Endodermal cell (in vitro differentiated cells): ENCODE measurements at places on chromosomes 6 and 20. TPM values are rescaled to one million over a fixed set of nuclear protein-coding genes. Genes with fewer than 3 reads are reported as not detected.

CLDN20 gene
- total RNA-seq, result not detected in 3 replicates

MAN1A1 gene
- 29.3 to 43.4 TPM (median 41.7 TPM) in 3 replicates for total RNA-seq

GPSM3 gene
- 12.9 TPM in 2 replicates for total RNA-seq

SRXN1 gene
- 4.5 to 19.3 TPM (median 18.7 TPM) in 3 replicates for total RNA-seq

HFE gene
- 1.7 to 2.7 TPM (median 2.1 TPM) in 3 replicates for total RNA-seq

REM1 gene
- total RNA-seq, result not detected in 2 replicates

CCN5 gene
- total RNA-seq, result not detected in 2 replicates

ARMC2 gene
- 6.4 to 9.0 TPM (median 8.3 TPM) in 3 replicates for total RNA-seq

RSPH9 gene
- total RNA-seq, result 0.38 to 1.5 TPM (median 0.64 TPM) in 3 replicates

LINC00237 gene
- total RNA-seq, result not detected in 3 replicates

ELOVL2 gene
- 14.1 and 16.3 TPM in 2 replicates for total RNA-seq

TP53TG5 gene
- total RNA-seq, result 1.1 and 2.4 TPM in 2 replicates

- H3K36me3 ChIP-seq, result no peaks in the 10 kb centered on the region
- no peaks in the 10 kb centered on the region for H3K4me1 ChIP-seq
- H3K27ac ChIP-seq, result no peak overlapping the region
- peaks cover 27% of the 10 kb centered on the region for H3K27me3 ChIP-seq
Measured at GRCh38 chr20:998231-998830, 3.8 kb downstream of the RSPO4 start.

- no peaks in the 10 kb centered on the region for H3K27me3 ChIP-seq
- H3K27ac ChIP-seq, result no peak overlapping the region
- H3K36me3 ChIP-seq, result peaks cover 13% of the 10 kb centered on the region
- H3K4me1 ChIP-seq, result no peaks in the 10 kb centered on the region
Measured at GRCh38 chr20:62876902-62877816, 15.5 kb upstream of the TCFL5 start.

GRCh38 chr20:16580147-16580546 lies 6.9 kb upstream of the KIF16B start:
- peaks cover 5% of the 10 kb centered on the region for H3K4me1 ChIP-seq
- H3K27ac ChIP-seq, result no peak overlapping the region
- no peaks in the 10 kb centered on the region for H3K36me3 ChIP-seq
- no peak for DNase-seq
- H3K4me3 ChIP-seq, result no peak overlapping the region
- no peaks in the 10 kb centered on the region for H3K27me3 ChIP-seq

- DNase-seq, result no peak
- H3K4me3 ChIP-seq, result no peak overlapping the region
- no peaks in the 10 kb centered on the region for H3K4me1 ChIP-seq
- H3K27ac ChIP-seq, result no peak overlapping the region
- no peaks in the 10 kb centered on the region for H3K27me3 ChIP-seq
Measured at GRCh38 chr6:30998785-30999184, 11.5 kb upstream of the MUC22 start.

DNA sequence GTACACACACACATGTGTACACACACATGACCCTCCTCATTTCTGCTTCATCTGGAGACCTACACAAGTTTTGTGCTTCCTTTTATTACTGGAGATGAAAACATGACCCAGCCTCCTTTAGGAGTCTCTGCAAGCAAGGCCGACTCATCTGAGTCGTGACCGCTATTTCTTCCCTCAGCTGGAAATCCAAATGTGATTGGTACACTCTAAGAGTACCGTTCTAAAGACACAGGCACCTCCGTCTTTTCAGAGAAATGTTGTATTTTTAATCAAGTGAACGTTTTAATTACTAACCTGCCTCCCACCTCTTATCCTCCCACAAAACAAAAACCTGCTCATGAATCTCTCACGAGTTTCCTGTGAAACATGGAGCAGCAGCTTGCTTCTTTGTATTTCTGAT lies 63.0 kb downstream of the LAMP5 start:
- H3K4me1 ChIP-seq, result peaks cover 10% of the 10 kb centered on the region
- no peaks in the 10 kb centered on the region for H3K36me3 ChIP-seq
- H3K4me3 ChIP-seq, result no peak overlapping the region
- no peak for DNase-seq
- no peak overlapping the region for H3K27ac ChIP-seq

- H3K4me1 ChIP-seq, result no peaks in the 10 kb centered on the region
- DNase-seq, result no peak
- H3K4me3 ChIP-seq, result no peak overlapping the region
- H3K36me3 ChIP-seq, result no peaks in the 10 kb centered on the region
- no peaks in the 10 kb centered on the region for H3K27me3 ChIP-seq
Measured at GRCh38 chr6:114580882-114581281, 238.1 kb upstream of the HS3ST5 start.

- no peak overlapping the region for H3K4me3 ChIP-seq
- H3K36me3 ChIP-seq, result peaks cover 15% of the 10 kb centered on the region
- H3K4me1 ChIP-seq, result no peaks in the 10 kb centered on the region
- no peak overlapping the region for H3K27ac ChIP-seq
- no peak for DNase-seq
- no peaks in the 10 kb centered on the region for H3K27me3 ChIP-seq
Measured at GRCh38 chr20:10042086-10042485, 7.3 kb downstream of the ANKEF1 start.

DNA sequence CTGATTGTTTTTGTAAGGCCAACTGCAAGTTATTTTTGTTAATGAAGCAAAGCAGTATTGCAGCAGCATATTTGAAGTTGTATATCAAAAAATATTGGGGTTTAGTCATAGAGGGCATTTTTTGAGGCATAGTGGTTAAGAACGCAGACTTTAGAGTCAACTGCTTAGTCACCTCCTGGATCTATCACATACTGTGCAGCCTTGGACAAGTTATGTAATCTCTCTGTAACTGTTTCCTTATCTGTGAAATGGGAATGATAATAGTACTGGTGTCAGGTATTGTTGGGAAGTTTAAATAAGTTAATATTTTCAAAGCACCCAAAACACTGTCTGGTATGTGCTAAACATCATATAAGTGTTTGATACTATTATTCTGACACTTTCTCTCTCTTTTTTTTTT lies 27.2 kb upstream of the EFHC1 start:
- no peak overlapping the region for H3K4me3 ChIP-seq
- no peak overlapping the region for H3K27ac ChIP-seq
- H3K4me1 ChIP-seq, result no peaks in the 10 kb centered on the region
- H3K36me3 ChIP-seq, result no peaks in the 10 kb centered on the region
- H3K27me3 ChIP-seq, result no peaks in the 10 kb centered on the region
- DNase-seq, result no peak

DNA sequence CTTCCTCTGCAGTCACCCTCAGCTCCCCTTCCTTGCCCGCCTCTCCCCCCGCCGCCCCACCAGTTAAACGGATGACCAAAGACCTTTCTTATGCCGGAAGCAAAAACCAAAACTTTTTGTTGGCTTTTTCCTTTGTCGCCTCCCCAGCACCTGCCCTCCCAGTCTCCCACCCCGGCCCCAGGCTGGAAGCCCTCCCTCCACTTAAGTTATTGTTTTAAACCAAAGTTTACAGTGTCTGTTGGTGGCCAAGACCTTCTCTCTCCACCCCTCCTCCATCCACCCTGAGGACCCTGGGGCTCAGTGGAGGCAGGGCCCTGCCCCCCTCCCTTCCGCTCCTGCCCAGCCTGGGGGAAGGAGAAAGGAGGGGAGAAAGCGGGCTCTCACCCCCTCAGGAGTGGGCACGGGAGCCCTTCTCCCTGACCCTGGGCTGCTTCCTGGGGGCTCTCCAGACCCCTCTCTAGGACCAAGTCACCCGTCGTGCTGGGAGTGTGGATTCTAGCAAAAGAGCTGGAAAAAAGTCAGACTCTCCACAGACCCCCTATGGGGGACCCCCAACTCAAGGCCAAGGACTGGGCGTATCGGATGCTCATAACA lies 38.3 kb upstream of the MDFI start:
- no peak overlapping the region for H3K27ac ChIP-seq
- no peak for DNase-seq
- peaks cover 4% of the 10 kb centered on the region for H3K4me1 ChIP-seq
- peaks cover 17% of the 10 kb centered on the region for H3K36me3 ChIP-seq
- H3K4me3 ChIP-seq, result no peak overlapping the region

GRCh38 chr6:108543175-108543940 lies 17.4 kb upstream of the FOXO3 start:
- DNase-seq, result no peak
- H3K4me3 ChIP-seq, result no peak overlapping the region
- no peaks in the 10 kb centered on the region for H3K4me1 ChIP-seq
- no peak overlapping the region for H3K27ac ChIP-seq

GRCh38 chr6:127914240-127914639 lies 13.4 kb upstream of the THEMIS start:
- no peak overlapping the region for H3K4me3 ChIP-seq
- H3K4me1 ChIP-seq, result no peaks in the 10 kb centered on the region
- H3K27me3 ChIP-seq, result no peaks in the 10 kb centered on the region

DNA sequence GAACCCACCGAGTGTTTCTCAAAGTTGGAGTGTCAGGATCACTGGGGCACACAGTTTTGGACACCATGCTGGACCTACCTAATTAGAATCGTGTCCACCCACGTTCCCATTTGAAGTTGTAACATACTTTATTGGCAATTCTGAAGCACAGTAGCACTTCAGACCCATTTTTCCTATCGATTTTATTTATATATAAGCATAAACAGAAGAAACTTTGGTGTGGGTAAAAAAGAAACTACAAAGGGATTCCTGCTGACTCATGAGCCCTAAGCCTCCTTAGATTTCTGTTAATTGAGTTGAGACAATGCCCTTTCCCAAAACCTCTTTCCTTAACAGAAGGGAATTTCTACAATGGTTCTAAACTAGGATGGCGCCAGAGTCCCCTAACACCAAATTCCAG lies 398.0 kb downstream of the CDKAL1 start:
- H3K4me3 ChIP-seq, result peak overlapping the region; percentile 65
- H3K27ac ChIP-seq, result no peak overlapping the region
- no peaks in the 10 kb centered on the region for H3K36me3 ChIP-seq
- peaks cover 5% of the 10 kb centered on the region for H3K4me1 ChIP-seq

DNA sequence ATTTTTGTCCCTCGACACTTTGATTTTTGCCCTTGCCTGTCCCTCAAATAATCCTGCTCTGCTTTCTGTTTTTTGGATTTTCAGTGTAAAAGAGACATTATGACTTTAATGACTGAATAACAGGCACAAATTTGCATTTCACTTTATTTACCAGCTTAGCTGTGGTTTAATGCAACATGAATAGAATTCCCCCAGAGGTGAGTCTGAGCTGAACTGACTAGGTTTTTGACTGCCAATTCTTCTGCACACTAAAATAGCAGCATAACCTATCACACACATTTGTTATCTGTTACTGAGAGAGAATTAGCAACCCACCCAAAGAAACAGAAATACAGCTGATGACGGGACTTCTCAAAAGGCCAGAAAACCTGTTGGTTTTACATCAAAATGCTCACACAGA lies 3.9 kb upstream of the RBM24 start:
- H3K27me3 ChIP-seq, result peaks cover 23% of the 10 kb centered on the region
- no peaks in the 10 kb centered on the region for H3K36me3 ChIP-seq
- no peak overlapping the region for H3K27ac ChIP-seq
- DNase-seq, result no peak

DNA sequence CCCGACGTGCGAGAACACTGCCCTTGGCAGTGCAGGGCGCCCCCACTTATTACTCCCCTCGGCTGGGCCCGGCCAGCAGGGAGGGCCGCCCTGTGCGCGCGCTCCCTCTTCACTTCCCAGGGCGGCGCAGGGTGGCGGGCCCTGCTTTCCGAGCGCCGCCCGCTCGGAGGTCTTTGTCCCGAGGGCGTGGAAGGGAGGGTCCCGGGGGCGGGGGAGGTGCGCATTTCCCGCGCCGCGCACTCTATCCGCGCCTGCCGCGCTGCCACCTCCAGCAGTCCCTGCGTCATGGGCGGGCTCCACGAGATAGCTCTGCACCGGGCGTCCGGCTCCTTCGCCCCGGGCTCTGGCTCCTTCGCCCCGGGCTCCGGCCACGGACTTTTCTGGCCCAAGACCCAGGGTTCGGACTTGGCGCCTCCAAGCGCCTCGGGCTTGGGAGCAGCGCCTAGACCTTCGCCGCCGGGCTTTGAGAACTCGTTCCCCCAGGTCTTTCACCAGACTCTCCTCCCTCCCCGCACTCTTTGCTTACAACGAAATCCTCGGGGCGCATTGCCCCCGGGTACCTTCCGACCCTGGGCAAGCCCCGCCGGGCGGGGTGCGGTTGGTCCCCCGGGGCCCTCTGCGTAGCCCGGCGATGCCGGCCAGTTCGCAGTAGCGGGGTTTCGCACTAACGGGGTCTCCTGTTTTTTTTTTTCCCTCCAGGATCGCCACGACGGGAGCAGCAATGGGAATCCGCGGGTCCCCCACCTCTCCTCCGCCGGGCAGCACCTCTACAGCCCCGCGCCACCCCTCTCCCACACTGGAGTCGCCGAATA lies 1.6 kb downstream of the TFAP2C start:
- H3K36me3 ChIP-seq, result no peaks in the 10 kb centered on the region
- H3K4me1 ChIP-seq, result peaks cover 18% of the 10 kb centered on the region
- H3K27me3 ChIP-seq, result peaks cover 94% of the 10 kb centered on the region
- DNase-seq, result peak; percentile 86

- no peaks in the 10 kb centered on the region for H3K36me3 ChIP-seq
- H3K4me1 ChIP-seq, result no peaks in the 10 kb centered on the region
- H3K27ac ChIP-seq, result no peak overlapping the region
- no peaks in the 10 kb centered on the region for H3K27me3 ChIP-seq
- H3K4me3 ChIP-seq, result no peak overlapping the region
Measured at GRCh38 chr6:75528423-75528822, 34.8 kb upstream of the FILIP1 start.

- H3K36me3 ChIP-seq, result peaks cover 36% of the 10 kb centered on the region
- H3K4me3 ChIP-seq, result no peak overlapping the region
- H3K27me3 ChIP-seq, result no peaks in the 10 kb centered on the region
- H3K27ac ChIP-seq, result no peak overlapping the region
- no peak for DNase-seq
Measured at GRCh38 chr20:37293301-37293943, 4.0 kb downstream of the MANBAL start.

GRCh38 chr6:16471222-16471909 lies 233.0 kb downstream of the GMPR start:
- no peak for DNase-seq
- H3K27me3 ChIP-seq, result no peaks in the 10 kb centered on the region
- H3K4me3 ChIP-seq, result no peak overlapping the region
- no peak overlapping the region for H3K27ac ChIP-seq

GRCh38 chr6:3746119-3746691 lies 5.3 kb downstream of the PXDC1 start:
- DNase-seq, result no peak
- H3K27me3 ChIP-seq, result peaks cover 30% of the 10 kb centered on the region
- no peak overlapping the region for H3K4me3 ChIP-seq
- no peaks in the 10 kb centered on the region for H3K4me1 ChIP-seq
